ENCODE measurements at places on chromosomes 4 and X. TPM values are rescaled to one million over a fixed set of nuclear protein-coding genes. Genes with fewer than 3 reads are reported as not detected.

The UGT2A3 gene
- 1.7 TPM for polyA plus RNA-seq

DNA sequence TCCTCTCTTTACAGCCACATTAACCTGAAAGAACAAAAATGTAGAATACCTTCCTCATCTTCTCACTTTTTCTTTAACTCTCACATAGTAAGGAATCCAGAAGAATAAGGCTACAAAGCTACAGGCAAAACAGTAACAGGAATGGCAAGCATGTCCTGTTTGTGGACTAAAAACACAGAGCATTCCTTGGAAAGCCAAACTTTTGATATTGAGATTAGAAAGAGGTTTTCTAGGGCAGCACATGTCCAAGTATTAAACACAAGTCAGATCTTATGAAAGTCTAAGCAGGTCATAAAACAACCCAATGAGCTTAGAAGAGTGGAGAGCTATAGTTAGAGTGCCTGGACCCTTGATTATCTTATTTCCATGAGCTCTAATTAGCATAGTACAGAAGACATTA, 58.2 kb upstream of the FAM9C start:
- DNase-seq = no peak

DNA sequence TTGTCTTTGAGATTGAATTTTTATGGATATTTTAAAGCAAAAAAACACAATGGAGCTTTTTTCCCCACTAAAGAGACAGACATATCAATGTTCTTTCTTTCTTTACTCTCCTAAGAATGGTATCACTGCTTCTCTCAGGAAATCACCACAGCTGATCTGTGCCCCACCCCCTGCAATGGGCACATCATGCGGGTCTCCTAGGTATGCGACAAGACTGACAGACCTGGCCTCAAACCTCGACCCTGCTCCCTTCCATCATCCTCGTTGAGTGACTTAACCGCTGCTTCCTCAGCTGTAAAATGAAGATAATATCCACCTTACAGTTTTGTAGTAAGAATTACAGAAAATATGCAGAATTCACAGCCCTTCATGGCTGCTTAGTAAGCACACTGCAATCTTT, 58.3 kb downstream of the LEF1 start:
- DNase-seq = no peak

GRCh38 chr4:5043579-5043978, 7.7 kb upstream of the STK32B start:
- DNase-seq = no peak

GRCh38 chrX:1743105-1743504, 128.2 kb downstream of the ASMT start:
- no peak for DNase-seq

All from testis (tissue), 5 donors.